NCI-H748 treated with DMSO at 0.1 percent for 48 hours (cell line): ENCODE measurements at places on chromosomes 7 and 10.

- peak; percentile 75 for DNase-seq
These were observed at the start of gene STEAP2 for GRCh38 chr7:90211391-90212148. Gene STEAP2 (plus strand): TSS chr7:90211740. CDS start chr7:90225083, 13,343 bp downstream.

DNA sequence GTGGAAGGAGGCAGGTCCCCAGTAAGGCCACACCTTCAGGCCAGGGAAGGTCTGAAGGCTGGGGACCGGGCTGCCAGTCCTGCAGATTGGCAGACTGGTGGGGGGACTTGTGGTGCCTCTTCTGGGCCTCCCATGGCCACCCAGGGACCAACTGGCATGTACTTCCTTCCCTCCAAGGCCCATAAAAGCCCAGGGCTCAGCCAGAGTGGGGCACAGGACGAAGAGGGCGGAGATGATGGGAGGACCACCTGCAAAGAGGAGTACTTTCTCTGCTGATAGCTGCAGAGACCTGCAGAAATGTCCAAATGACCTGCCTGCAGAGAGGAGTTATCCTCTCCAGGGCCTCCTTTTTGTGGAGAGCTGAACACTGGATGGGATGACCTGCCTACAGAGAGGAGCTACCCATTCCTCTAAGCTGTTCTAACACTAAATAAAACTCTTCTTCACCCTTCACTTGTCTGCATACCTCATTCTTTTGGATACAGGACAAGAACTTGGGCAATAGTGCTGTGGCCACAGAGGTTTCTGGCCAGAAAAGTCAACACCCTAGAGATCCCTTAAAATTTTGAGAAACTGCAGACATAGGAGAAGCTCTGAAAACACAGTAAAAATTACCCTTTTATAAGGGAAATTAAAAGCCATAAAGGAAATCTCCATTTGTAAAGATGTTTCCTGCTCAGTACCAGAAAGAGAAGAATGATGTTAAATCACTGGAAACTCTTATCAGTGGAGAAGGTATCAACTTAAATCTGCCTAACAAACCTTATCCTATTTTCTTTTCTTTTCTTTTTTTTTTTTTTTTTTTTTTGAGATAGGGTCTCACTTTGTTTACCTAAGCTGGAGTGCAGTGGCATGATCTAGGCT is 20.7 kb upstream of the PRF1 start:
- DNase-seq = no peak

DNA sequence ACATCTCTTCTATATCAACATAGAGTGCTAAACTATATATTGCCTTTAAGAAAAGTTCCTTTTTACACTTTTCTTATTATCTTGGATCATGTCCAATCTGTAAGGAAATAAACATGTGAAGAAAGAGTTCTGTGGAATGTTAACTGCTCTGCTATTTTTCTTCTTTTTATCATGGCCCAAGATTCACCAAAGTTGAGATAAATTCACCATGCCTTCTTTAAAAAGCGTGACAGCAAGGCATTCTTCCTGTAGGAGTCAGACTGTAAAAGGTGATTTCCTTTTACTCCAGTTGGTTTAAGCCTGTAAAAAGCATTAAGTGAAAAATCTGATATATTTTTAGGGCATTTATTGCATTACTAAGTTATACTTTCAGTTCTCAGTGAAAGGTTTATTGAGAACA is 165.7 kb upstream of the FZD1 start:
- no peak for DNase-seq

DNA sequence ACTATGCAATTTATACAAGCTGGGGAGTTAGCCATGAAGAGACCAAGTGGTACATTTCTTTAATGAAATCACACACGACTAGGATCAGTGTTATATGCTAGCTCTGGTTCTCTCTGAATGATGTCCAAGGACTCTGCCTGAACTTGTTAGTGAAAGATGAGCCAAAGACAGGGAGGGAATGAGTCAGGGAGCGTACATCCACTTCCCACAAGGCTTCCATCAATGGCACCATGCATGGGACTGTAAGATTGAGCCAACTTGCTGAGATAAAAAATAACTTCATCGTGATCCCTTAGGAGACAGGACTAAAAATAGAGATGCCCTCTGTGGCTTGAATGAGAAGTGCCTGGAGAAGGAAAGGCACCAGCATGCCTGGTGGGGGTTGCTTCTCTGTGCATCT is 629.7 kb downstream of the ACTR3B start:
- no peak for DNase-seq

DNA sequence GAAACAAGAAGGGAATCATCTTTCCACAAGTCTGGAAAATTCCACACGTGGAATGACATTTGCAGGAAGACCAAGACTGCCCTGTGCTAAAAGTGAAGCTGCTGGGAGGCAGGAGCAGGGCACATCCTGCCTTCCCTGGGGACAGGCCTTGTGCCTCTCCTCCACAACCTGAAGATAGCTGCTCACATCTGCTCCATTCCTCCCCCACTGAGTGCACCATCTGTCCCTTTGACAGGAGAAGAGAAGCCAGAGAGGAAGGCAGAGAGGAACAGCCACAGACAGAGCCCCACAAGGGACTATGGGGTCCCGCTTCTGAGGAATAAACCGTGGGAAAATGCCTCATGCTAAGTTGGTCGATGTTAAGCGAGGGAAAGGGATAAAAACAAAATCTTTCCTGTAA is 15.9 kb upstream of the FAM171A1 start:
- DNase-seq = no peak

DNA sequence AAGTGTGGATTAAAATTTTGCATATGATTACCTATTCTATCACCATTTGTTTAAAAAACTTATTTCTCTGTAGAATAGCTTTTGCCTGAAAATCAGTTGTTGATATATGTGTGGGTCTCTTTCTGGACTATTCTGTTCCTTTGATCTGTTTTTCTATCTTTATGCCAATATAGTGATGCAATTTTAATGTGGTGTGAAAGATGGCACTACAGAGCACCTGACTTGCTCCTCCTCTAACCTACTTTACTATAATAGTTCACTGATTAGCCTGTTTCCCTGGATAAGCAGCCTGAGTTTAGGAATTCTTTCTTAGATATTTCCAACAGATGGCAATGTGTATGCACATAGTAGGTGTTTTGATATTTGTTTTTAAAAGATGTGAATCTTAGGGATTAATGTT is 294.5 kb downstream of the AUTS2 start:
- DNase-seq = peak; percentile 16

DNA sequence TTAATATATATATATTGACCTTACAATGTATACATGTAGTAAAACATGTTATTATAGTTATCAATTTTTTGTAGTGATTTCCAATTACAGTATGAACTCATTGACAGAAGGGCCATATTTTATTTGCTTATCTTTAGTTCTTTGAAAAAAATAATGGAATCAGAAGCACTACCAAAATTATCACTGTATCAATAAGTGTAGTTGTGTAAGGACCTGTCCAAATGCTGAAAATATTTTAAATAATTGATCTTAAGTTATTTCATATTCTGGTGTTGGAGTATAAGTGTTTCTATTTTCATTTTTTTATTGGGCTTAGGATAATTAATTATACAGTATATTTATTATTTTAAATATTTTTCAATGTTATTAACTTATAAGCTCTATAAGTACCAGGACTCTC is 8.5 kb upstream of the DGKB start:
- DNase-seq = no peak

- DNase-seq = no peak
These were observed 186.7 kb upstream of the ADARB2 start for GRCh38 chr10:1923998-1924397.

GRCh38 chr7:117468174-117468573 is 11.7 kb upstream of the CFTR start:
- no peak for DNase-seq

DNA sequence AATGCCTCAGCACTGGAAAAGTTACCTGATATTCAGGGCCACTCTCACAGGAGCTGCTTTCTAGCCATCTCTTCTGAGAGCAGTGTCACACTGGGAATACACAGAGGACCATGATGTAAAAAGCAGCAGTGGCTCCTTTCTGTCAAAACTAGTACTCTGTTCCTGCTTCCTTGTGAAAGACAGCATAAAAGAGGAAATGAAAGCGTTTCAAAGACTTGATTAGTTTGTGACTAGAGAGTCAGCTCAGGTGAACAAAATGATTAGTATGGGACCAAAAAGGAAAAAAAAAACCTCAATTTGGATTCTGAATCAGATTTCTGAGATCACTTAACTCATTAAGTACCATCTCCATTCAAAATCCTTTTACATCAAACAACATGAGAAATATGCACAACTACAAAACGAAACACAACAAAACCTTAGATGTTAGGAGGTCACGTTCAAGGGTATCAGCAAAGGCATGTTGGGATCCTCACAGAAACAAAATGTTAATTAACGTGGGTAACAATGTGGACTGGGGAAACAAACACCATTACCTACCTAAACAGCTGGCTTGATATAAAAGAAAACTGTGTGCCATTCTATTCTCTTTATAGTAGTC is 103.7 kb downstream of the MACC1 start:
- DNase-seq = no peak

DNA sequence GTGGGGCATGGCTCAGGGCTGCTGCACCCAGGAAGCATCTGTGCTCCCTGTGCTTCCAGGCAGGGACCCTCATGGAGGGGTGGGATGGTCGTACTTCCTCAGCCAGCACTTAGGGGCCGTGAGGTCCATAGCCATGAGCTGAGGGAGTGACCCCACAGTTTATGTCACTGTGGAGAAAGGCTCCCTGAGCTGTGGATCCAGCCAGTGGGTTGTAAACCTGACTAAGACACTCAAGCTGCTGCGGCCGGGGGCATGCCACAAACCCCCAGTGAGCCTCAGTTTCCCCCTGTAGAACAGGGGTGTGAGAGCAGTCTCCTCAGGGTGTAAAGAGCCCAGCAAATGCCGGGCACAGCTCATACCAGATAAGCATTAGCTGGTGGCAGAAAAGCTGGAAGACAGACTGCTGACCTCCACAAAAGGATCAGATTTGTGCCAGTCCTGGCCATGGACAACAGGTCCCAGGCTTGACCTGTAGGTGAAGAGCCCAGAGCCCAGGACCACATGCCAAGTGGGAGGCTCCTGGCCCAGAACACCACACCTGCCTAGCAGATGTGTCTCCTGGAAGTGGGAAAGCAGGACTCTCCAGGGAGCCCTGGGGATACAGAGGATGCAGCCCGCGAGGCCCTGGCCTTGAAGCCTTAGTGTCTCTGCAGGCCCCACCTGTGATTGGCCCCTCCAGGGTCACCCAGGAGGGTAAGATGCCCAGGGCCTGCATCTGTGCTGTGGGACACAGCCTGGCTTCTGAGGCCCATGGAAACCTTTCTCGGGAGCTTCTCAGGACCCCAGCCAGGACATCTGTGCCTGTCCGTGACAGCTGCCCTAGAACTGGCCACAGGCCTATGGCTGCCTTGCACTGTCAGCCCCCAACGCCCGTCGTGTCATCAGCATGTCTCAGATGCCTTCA is 78.1 kb upstream of the RET start:
- no peak for DNase-seq

DNA sequence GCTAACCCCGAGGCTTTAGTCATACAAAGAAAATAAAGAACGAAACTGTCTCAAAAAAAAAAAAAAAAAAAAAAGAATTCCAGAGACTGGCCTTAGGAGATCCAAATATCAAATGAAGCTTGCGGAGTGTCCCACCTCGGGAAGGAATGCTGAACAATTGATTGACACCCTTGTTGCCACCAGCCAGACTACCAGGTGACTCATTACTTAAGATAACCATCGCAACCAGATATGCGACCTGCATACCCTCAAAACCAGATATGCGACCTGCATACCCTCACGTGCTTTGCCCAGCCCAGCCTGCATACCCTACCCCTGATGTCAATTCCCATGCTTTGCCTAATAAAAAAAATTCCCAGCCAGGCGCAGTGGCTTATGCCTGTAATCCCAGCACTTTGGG is 2.7 kb upstream of the PRKRIP1 start:
- no peak for DNase-seq

- DNase-seq = no peak
These were observed 18.2 kb downstream of the HNRNPF start for GRCh38 chr10:43390759-43391158.

DNA sequence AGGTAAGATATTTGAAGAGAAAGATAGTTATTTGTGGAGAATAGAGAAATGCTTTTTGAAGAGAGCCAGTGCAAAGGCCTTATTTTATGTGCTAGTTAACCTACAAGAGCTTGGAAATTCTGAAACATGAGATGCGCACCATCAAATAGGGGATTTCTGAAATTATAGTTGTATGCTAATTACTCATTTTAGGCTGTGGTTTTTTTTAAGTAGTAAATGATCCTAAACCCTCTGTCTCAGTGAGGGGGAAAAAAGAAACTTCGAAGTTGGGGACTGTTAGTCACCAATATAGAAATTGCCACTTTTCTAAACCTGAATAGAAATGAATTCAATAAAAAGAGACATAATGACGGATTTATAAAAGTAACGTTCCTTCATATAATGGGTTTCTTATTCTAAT is 119.3 kb upstream of the MDFIC start:
- no peak for DNase-seq

- no peak for DNase-seq
These were observed 158.9 kb upstream of the GPR26 start for GRCh38 chr10:123507298-123507697.

- peak; percentile 5 for DNase-seq
These were observed 82.2 kb downstream of the PARD3 start for GRCh38 chr10:34732926-34733325.

DNA sequence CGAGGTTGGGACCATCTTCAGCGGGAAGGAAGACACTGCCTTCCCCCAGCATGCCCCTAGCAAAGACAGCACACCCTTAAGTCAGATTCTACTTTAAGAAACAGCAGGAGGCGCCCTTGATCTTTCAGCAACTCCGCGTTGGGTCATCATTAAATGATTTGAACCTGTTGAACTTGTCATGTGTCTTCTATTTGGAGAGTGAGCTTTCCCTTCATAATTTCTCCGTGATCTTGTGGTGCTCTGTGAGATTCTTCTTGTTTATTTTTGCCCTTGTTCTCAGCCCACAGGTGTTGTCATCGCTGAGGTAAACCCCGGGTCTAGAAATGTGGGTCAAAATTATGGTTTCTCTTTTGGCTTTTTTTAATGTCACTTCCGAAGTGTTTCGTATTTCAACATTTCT is 49.5 kb upstream of the PITRM1 start:
- DNase-seq = no peak

DNA sequence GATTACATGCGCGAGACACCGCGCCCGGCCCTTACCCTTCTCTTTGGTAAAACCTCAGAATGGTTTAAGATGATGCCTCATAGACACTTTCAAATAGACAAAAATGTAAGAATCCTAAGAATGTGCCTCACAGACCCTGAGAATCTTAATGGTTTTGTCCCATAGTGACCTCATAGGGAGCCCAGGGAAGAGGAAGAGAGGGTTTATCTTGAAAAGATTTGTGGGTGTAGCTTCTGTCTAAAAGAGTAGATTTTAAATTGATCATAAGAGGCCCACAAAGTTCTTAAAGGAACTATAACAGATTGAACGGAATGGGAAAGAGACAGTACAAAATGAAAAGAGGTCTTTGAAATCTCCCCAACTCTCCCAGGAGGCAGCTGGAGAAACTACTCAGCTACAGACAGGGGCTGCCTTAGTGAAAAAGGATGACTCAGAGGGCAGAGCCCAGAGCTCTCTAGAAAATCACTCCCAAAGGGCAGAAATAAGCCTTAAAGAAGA is 220.6 kb downstream of the ADRA2A start:
- DNase-seq = no peak

- DNase-seq = no peak
These were observed 99.7 kb downstream of the PLCE1 start for GRCh38 chr10:94093286-94093905.
